Psoas muscle (tissue), 8 donors: ENCODE measurements at places on chromosomes 7 and 10. TPM values are rescaled to one million over a fixed set of nuclear protein-coding genes. Genes with fewer than 3 reads are reported as not detected.
A peak's percentile ranks its signal among the peaks of the same experiment; 100 is the strongest.

The PAPSS2 gene
- total RNA-seq = 11.0 TPM

The CSGALNACT2 gene
- 18.9 TPM for total RNA-seq

The MACC1 gene
- total RNA-seq = 0.04 TPM

The AQP1 gene
- total RNA-seq = 76.1 TPM

The PLEKHS1 gene
- not detected for total RNA-seq

The ASAH2 gene
- 2.0 TPM for total RNA-seq

The SH2D4B gene
- not detected for total RNA-seq

The PRSS37 gene
- total RNA-seq = not detected

The GPR141 gene
- total RNA-seq = not detected

The TMEM196 gene
- not detected for total RNA-seq

The NANOS1 gene
- 19.3 TPM for total RNA-seq

The NPY gene
- not detected for total RNA-seq

The ANKRD2 gene
- total RNA-seq = 3,522 TPM

The H2AZ2 gene
- total RNA-seq = 121 TPM

The DLX5 gene
- total RNA-seq = not detected

GRCh38 chr7:105304040-105304895 is 84.5 kb downstream of the SRPK2 start:
- H3K4me3 ChIP-seq = no peak overlapping the region
- no peak overlapping the region for H3K27ac ChIP-seq
- no peaks in the 10 kb centered on the region for H3K27me3 ChIP-seq
- no peak for DNase-seq

GRCh38 chr7:150665089-150665748 is 20.3 kb upstream of the GIMAP2 start:
- H3K27ac ChIP-seq = no peak overlapping the region
- no peaks in the 10 kb centered on the region for H3K4me1 ChIP-seq
- H3K27me3 ChIP-seq = no peaks in the 10 kb centered on the region
- H3K36me3 ChIP-seq = no peaks in the 10 kb centered on the region

- H3K4me1 ChIP-seq = no peaks in the 10 kb centered on the region
- no peak overlapping the region for H3K27ac ChIP-seq
- H3K36me3 ChIP-seq = no peaks in the 10 kb centered on the region
- no peak for DNase-seq
- no peaks in the 10 kb centered on the region for H3K27me3 ChIP-seq
These were observed 226.5 kb downstream of the FANK1 start for GRCh38 chr10:126122881-126123280.

DNA sequence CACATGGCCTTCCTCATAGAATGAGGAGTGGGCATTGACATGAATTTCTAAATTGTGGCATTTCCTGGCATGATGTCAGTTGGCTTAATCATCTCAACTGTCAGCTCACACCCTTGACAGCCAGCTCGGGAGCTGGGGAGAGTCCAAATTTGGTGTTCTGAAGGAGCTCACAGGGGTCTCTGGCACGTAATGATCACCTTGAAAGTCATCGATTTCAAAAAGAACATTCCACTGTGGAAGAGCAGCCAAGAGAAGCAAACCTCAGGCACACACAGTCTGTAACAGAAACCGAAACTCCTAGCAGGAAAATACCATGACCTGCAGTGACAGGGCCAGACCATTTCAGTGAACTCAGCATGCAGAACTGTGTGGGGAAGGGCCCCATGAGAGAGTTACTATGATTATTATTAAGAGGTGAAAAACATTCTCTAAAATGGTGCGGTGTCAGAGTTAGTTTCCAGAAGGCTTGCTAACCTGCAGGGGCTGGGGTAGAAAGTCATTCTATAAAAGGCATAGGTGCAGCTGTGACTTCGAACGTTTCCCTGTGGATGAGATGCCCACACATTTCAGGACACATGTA is 26.4 kb upstream of the KLF6 start:
- H3K36me3 ChIP-seq = no peaks in the 10 kb centered on the region
- H3K27ac ChIP-seq = peak overlapping the region; percentile 95
- no peaks in the 10 kb centered on the region for H3K27me3 ChIP-seq
- DNase-seq = no peak

GRCh38 chr10:125448596-125448995 is 234.4 kb downstream of the TEX36 start:
- no peaks in the 10 kb centered on the region for H3K27me3 ChIP-seq
- H3K36me3 ChIP-seq = no peaks in the 10 kb centered on the region
- no peak overlapping the region for H3K4me3 ChIP-seq
- H3K4me1 ChIP-seq = no peaks in the 10 kb centered on the region
- no peak for DNase-seq

DNA sequence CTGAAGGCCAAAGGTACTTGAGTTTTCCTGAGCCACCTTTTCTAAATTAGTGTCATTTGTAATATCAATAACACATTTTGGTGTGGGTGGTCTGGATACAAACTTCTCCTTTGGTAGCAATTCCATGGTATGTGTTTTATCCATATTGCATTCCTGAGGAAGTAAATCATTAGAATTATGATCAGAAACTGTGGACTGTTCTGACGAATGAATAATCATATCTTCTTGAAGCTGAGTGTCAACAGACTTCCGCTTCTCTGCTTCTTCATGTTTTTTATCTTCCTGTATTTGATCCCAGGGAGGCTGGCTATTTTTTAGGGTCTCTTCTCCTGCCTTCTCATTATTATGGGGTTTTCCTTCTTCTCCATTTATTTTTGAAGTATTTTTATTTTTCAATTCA is 81.4 kb downstream of the NRBF2 start:
- H3K27me3 ChIP-seq = no peaks in the 10 kb centered on the region
- H3K4me1 ChIP-seq = peaks cover 17% of the 10 kb centered on the region
- no peak for DNase-seq
- H3K27ac ChIP-seq = peak overlapping the region; percentile 12
- no peak overlapping the region for H3K4me3 ChIP-seq
- H3K36me3 ChIP-seq = peaks cover 50% of the 10 kb centered on the region

- H3K36me3 ChIP-seq = no peaks in the 10 kb centered on the region
- peaks cover 2% of the 10 kb centered on the region for H3K27me3 ChIP-seq
- DNase-seq = no peak
- H3K4me1 ChIP-seq = no peaks in the 10 kb centered on the region
- H3K4me3 ChIP-seq = no peak overlapping the region
These were observed 48.8 kb downstream of the PLPP4 start for GRCh38 chr10:120505866-120506265.

DNA sequence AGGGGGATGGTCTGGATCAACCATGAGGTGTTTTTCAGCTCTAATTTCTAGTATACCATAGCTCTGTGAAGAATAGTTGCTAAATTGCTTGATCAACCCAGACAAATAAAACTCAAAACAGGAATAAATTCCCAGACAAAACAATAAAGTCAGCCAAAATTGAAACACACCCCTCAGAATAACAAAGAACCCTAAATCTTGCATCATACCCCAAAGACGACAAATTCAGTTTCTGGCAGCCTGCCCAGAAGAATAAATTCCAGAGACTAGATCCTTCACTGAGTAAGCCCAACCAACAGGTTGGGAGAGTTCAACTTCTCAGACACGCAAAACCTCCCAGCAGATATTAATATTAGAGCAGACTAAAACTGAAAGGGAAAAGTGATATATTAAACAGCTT is 11.2 kb upstream of the SEM1 start:
- no peak for DNase-seq
- no peak overlapping the region for H3K27ac ChIP-seq
- no peaks in the 10 kb centered on the region for H3K4me1 ChIP-seq
- no peak overlapping the region for H3K4me3 ChIP-seq

GRCh38 chr7:112370436-112370835 is 79.8 kb upstream of the IFRD1 start:
- H3K36me3 ChIP-seq = no peaks in the 10 kb centered on the region
- no peak overlapping the region for H3K27ac ChIP-seq
- no peak for DNase-seq

DNA sequence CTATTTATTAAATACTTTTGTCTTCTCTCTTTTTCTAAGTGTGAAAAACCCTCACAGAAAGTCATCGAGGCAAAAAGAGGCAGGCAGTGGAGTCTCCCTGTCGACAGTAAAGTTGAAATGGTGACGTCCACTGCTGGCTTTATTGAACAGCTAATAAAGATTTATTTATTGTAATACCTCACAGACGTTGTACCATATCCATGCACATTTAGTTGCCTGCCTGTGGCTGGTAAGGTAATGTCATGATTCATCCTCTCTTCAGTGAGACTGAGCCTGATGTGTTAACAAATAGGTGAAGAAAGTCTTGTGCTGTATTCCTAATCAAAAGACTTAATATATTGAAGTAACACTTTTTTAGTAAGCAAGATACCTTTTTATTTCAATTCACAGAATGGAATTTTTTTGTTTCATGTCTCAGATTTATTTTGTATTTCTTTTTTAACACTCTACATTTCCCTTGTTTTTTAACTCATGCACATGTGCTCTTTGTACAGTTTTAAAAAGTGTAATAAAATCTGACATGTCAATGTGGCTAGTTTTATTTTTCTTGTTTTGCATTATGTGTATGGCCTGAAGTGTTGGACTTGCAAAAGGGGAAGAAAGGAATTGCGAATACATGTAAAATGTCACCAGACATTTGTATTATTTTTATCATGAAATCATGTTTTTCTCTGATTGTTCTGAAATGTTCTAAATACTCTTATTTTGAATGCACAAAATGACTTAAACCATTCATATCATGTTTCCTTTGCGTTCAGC is 43.4 kb downstream of the TARP start:
- H3K4me1 ChIP-seq = no peaks in the 10 kb centered on the region
- H3K36me3 ChIP-seq = peaks cover 32% of the 10 kb centered on the region
- H3K27me3 ChIP-seq = no peaks in the 10 kb centered on the region
- H3K27ac ChIP-seq = no peak overlapping the region
- no peak for DNase-seq

GRCh38 chr7:146375170-146375569 is 258.6 kb downstream of the CNTNAP2 start:
- no peaks in the 10 kb centered on the region for H3K27me3 ChIP-seq
- no peak overlapping the region for H3K27ac ChIP-seq
- H3K4me3 ChIP-seq = no peak overlapping the region
- no peaks in the 10 kb centered on the region for H3K4me1 ChIP-seq

GRCh38 chr10:124173298-124173900 is 80.0 kb upstream of the CHST15 start:
- no peaks in the 10 kb centered on the region for H3K36me3 ChIP-seq
- no peak overlapping the region for H3K4me3 ChIP-seq
- no peak for DNase-seq

GRCh38 chr7:78863281-78863680 is 590.2 kb downstream of the MAGI2 start:
- no peak overlapping the region for H3K27ac ChIP-seq
- H3K4me1 ChIP-seq = no peaks in the 10 kb centered on the region
- no peak overlapping the region for H3K4me3 ChIP-seq
- H3K36me3 ChIP-seq = no peaks in the 10 kb centered on the region
- H3K27me3 ChIP-seq = no peaks in the 10 kb centered on the region

GRCh38 chr7:151415375-151416105 is 5.7 kb upstream of the WDR86 start:
- H3K36me3 ChIP-seq = no peaks in the 10 kb centered on the region
- no peak overlapping the region for H3K4me3 ChIP-seq
- H3K4me1 ChIP-seq = no peaks in the 10 kb centered on the region
- H3K27ac ChIP-seq = no peak overlapping the region

- no peak overlapping the region for H3K4me3 ChIP-seq
- H3K36me3 ChIP-seq = no peaks in the 10 kb centered on the region
- no peak overlapping the region for H3K27ac ChIP-seq
These were observed 61.7 kb upstream of the ZNRF2 start for GRCh38 chr7:30222515-30223215.

- no peaks in the 10 kb centered on the region for H3K4me1 ChIP-seq
- H3K27ac ChIP-seq = no peak overlapping the region
- no peaks in the 10 kb centered on the region for H3K36me3 ChIP-seq
- DNase-seq = no peak
- no peak overlapping the region for H3K4me3 ChIP-seq
These were observed 137.9 kb downstream of the ANKRD30A start for GRCh38 chr10:37263304-37263703.

DNA sequence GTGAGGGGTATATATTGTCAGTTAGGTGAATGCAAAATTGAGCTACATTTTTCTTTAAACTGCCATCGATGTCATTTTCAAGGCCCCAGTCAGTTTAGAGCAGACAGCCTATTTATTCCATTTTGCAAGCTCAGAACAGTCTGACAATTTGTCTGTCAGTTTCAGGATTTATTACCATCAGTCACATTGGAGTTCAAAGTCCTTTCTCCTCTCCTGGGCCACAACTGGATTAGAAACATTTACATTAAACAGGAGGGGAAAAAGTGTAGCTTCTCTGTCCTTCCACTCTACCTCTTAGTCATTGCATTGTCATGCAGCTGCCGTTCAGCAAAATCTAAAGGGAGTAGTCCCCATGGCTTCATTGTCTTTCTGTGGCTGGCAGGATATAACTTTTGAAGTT is 3.5 kb upstream of the GHITM start:
- H3K36me3 ChIP-seq = no peaks in the 10 kb centered on the region
- DNase-seq = no peak
- H3K4me1 ChIP-seq = peaks cover 7% of the 10 kb centered on the region

DNA sequence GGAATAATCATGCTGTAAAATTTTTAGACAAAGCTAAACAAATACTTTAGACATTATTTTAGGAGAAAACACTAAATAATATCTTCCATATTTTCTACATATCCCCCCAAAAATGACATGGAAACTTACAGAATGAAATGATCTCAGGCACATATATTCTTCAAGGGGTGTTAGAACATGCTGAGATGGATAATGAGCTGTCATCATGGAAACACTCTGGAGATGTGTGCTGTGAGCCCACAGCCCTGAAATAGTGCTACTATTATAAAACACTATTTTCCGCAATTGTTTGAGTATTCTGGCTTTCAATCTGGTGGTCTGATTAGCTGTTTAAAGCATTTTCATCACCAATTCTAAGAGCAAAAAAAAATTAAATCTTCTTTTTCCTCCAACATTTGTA is 385.7 kb downstream of the PHTF2 start:
- no peak overlapping the region for H3K27ac ChIP-seq
- no peaks in the 10 kb centered on the region for H3K36me3 ChIP-seq
- no peaks in the 10 kb centered on the region for H3K4me1 ChIP-seq

- peaks cover 4% of the 10 kb centered on the region for H3K27me3 ChIP-seq
- no peak overlapping the region for H3K4me3 ChIP-seq
- no peaks in the 10 kb centered on the region for H3K4me1 ChIP-seq
- no peak overlapping the region for H3K27ac ChIP-seq
- no peaks in the 10 kb centered on the region for H3K36me3 ChIP-seq
These were observed 23.4 kb downstream of the FRMPD2 start for GRCh38 chr10:48251152-48251524.

DNA sequence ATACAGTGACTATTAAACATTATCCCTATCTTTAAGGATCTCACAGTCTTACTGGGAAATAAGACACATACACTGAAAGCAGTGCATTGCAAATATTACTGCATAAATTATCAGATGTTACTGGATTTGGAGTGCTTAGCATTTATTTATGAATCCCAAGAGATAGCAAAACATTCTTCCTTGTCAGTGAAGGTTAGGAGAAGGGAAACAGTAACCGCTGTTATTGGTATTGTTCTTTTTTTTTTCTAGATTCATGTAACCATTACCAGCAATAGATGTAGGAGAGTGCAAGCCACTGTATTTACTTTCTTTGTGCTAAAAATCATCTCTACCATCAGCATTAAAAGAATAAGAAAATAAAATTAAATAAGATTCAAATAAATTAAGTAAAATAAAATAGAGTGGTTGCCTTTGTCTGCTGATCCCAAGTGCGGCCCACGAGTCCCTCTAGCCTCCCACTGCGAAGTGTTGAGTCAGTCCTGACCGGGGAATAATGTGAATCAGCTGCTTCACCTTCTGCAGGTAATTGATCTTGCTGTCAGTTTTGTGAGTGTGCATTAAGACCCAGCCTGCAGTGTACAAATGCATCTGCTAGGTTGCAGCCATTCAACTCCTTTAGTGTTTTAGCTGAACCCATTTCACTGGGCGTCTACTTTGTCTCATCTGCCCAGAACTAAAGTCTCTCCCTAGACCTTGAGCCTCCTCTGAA is 1344.9 kb downstream of the GATA3 start:
- no peaks in the 10 kb centered on the region for H3K27me3 ChIP-seq
- no peak for DNase-seq
- no peaks in the 10 kb centered on the region for H3K4me1 ChIP-seq
- H3K4me3 ChIP-seq = no peak overlapping the region
- H3K36me3 ChIP-seq = no peaks in the 10 kb centered on the region
